ENCODE measurements at places on chromosomes 3 and 15.

- no peak for DNase-seq
Observed at GRCh38 chr3:181497358-181497757, 214.4 kb upstream of the SOX2 start.

DNA sequence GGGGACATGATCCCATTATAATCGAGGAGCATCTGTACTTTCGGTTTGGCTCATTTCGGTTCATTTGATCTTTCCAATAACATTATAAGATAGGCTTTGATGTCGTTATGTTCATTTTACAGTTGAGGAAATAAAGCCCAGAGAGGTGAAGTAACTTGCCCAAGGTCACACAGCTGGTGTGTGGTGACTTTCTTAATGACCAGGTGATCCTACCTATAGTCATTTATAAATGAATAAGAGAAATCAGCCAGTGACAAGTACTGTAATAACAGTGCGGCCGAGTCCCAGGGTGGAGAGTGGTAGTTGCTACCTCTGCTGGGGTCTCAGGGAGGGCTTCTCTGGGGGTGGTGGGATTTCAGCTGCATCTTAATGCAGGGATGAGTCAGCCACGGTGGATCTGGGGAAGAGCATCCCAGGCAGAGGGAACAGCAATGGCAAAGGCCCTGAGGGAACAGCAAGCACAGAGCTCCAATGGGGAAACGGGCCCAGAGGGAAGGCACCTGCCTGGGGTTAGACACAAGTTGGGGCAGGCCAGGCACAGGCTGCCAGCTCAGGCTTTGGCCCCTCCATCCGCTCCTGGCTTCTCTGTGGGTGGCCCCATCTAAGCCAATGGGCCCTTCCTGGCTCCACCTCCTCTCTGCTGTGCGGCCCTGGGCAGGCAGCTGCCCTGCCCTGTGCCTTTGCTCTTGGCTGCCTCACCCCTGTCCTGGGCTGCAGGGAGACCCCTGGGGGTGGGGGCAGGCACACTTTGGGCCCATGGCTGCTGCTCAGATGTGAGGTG is 1.1 kb upstream of the FBLN2 start:
- no peak for DNase-seq

DNA sequence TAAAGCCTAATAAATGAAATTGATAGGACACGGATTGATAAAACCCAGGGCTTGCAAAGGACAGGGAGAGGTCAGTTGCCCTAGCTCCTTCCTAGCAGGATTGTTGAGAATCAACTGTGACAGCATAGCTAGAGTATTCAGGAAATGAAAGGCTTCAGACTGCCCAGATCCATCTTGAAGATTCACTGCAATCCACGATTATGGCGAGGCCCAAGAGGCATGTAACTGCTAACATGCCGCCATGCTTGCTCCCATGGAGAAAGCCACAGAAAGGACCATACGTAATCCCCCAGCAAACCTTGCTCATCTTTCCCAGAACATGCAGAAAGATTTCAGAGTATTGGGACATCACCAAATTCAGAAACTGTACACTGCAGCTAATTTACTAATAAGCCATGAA is 41.3 kb downstream of the MYH15 start:
- DNase-seq = no peak

GRCh38 chr15:70857562-70858285 is 3.8 kb upstream of the LARP6 start:
- DNase-seq = no peak

GRCh38 chr15:86725628-86726027 is 646.0 kb downstream of the AGBL1 start:
- DNase-seq = no peak

GRCh38 chr3:159260049-159260662 is 458.3 kb downstream of the MFSD1 start:
- peak; percentile 15 for DNase-seq

GRCh38 chr3:3447641-3448040 is 268.1 kb upstream of the CRBN start:
- DNase-seq = no peak

DNA sequence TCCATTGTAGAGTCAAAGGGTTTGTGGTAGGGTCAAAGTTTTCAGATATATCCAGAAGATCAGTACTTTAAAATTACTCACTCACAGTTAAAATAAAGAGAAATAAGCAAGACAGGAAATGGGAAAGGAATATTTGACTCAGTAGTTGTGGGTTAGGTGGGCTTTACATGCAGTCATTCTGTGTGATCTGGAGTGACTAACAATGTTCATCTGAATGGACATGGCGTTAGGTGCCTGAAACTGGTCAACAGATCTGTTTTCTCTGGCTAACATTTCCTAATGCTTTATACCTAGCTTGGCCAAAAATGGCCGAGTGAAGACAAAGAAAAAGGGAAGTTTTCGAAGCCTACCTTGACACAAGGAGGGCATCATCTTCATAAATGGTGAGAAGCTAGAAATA is 133.4 kb upstream of the SATB1 start:
- no peak for DNase-seq

GRCh38 chr3:122146466-122146865 is 37.0 kb upstream of the CASR start:
- DNase-seq = no peak

DNA sequence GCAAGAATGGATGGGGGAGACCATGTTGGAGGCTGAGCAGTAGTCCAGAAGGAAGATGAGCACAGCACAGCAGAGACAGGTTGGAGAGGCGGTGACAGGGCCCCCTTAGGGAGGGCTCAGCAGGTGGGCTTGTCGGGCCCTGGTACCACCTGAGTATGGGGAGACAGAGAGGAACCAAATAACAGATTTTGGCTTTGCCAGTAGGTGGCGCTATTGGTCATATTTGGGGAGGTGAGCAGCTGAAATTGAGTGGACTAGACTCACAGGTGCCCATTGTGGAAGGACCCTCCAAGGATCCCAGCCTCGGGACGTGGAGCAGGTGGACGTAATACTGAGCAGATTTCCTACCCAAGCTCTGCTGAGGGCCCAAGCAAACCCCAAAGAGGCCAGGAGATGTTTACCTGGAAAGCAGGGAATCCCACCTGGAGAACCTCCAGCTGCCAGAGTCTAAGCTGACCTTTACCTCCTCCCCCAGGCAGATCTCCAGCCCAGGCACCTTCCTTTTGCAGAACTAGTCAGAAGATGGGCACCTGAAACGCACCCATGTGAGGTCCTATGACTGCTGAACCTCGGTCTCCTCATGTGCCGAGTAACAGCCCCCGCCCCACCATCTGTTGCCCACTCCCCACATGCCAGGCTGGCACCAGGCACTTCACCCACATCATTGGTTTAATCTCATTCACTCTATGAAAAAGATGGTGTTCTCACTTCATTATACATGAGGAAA is 24.6 kb upstream of the CORO2B start:
- peak; percentile 61 for DNase-seq

DNA sequence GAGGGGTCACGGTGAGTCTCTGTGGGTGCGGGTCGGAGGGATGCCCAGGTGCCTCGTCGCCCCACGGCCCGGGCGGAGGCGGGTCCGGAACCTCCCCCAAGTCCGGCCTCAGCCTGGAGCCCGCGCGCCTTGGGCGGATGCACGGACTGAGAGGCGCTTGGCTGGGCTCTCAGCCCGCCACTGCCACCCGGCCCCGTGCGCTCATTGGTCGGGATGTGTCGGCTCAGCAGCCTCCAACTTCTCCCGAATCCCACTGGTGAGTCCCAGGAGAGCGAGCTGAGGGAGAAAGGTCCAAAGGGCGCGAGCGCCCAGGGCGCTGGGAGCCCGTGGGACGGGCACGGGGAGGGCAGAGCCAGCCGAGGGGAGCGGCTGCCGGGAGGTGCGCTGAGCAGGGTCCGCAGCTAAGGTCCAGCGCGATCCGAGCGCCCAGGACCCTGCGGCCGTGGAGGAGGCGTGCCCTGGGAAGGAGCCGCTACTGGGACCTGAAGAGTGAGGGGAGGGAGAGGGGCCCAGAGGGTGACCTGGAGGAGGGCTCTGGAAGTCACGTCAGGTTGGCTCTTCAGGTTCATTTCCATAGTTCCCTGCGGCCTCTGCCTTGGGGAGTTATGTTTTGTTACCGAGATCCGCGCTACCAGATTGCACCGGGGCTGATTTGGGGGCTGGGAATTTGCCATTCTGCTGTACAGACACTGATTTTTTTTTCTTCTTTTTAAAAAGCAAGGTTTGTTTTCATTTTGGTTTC is at the start of gene MME:
MME (plus strand) TSS at position 574 of the 742 bp plus-strand sequence. CDS start 3,849 bp downstream, outside the sequence.
- peak; percentile 48 for DNase-seq

DNA sequence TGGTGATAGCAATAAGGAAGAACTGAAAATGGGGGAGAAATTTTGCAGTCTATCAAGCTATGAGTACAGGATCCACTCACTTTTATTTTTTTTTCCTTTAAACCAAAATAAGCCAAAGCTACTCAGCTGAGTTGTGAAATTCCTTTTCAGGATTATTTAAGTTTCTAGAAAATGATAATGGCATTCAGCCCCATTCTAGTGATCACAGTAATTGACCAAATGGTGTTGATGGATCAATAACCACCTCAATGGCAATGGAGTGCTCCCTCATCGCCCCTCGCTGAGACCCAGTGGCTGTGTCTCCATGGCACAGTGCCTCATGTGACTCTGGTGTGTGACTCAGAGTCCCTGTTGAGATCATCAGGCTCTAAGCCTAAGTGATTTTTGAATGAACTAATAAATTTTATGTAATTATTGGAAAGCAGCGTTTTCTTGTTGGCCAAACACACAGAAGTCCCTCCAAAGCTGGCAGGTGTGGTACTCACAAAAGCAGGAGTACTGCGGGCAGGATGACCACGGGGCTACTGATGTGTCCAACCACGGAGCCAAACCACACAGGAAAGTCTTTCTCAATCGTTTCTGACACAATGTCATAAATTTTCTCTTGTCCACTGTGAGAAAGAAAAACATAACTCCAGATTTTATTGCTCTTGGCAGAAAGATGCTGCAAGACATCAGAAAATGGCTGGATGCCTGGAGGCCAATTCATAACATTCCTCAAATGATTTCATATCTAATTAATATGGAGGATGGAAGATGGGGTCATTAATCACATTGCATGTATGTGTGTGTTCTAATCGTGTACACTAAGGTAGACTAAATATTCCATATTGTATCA is 14.4 kb upstream of the STARD5 start:
- no peak for DNase-seq
